ENCODE measurements at places on chromosomes 1 and 21.

DNA sequence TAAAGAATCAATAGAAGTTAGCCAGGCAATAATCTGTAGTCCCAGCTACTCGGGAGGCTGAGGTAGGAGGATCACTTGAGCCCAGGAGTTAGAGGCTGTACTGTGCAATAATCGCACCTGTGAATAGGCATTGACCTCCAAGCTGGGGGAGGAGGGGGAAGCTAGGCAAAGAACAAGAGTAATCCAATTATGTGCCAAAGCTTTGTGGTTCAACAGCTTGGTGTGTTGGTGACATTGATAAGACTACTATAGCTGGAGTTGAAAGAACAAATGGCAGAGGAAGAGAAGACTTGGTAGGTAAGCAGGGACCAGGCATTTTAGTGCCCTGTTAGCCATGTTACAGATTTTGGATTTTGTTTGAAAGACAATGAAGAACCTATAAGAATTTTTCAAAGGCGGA lies 2.1 kb upstream of the TMCO2 start:
- no peak for DNase-seq

- DNase-seq, result no peak
These were observed 76.4 kb upstream of the ZBTB18 start for GRCh38 chr1:243974451-243975292.

- no peak for DNase-seq
These were observed 107.4 kb downstream of the GIPC2 start for GRCh38 chr1:78153092-78153736.

DNA sequence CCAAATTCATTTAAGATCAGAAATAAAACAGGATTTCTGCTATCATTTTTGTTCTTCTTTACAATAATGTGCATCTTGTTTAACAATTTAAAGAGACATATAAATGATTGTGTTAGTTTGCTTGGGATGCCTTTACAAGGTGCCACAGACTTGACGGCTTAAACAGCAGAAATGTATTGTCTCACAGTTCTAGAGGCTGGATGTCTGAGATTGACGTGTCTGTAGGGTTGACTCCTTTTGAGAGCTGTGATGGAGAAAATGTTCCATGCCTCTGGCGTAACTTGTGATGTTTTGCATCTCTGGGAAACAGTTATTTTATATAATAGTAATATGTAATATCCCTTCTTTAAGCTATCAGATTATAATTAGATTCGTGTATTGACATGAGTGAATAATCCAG lies 1091.6 kb upstream of the PRMT6 start:
- no peak for DNase-seq

DNA sequence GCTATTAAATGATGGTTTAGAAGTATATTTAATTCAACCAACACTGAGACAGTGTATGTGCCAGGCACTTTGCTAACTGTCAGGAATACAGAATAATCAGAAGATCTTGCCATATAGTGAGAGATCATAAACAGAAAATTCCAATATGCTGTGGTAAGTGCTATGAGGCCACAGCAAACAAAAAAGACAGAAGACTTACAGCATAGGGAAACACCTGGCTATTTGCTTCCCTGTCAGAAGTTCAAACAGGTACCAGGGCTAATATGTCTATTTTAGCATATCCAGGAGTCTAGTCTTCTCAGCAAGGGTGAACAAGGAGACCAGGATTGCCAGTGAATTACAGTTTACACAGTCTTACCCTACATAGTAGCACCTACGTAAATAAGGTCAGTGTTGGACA lies 30.4 kb downstream of the TRIT1 start:
- no peak for DNase-seq

GRCh38 chr1:17198476-17199258 lies 6.3 kb upstream of the PADI1 start:
- DNase-seq, result no peak

DNA sequence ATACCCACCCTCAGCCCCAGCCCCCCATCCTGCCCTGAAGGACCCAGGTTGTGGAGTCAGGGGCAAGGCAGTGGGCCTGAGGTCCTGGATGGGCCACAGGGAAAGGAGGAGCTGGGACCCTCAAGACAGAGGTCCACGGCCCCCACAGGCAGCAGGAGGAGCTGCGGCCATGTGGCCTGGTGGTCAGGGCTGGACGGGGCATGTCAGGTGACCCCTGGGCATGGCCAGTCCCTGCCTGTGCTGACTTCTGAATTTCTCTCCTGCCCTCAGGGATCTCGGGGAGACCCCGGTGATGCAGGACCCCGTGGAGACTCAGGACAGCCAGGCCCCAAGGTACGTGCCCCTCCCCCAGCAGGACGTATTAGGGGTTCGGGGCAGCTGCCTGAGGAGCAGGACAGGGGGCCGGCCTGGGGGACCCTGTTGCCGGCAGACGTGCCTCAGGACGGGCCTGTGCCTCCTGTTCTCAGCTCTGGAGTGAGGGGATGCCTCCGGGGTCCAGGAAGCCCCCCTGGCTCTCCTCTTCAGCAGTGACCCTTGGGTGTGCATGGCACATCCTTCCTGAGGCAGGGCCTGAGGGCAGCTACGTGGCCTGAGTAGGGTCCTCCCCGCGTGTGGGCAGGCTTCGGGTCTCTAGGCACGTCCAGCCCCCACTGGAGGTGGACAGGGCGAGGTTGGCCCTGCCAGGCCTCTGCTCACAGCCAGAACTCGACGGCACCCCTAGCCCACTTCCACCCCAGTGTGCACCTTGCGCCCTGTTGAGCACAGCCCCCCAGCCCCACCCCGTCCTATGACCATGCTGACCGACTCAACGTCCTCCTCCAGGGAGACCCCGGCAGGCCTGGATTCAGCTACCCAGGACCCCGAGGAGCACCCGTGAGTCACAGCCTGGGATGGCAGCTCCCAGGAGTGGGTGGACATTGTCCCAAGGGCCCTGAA lies 23.6 kb downstream of the COL6A2 start:
- DNase-seq, result no peak

DNA sequence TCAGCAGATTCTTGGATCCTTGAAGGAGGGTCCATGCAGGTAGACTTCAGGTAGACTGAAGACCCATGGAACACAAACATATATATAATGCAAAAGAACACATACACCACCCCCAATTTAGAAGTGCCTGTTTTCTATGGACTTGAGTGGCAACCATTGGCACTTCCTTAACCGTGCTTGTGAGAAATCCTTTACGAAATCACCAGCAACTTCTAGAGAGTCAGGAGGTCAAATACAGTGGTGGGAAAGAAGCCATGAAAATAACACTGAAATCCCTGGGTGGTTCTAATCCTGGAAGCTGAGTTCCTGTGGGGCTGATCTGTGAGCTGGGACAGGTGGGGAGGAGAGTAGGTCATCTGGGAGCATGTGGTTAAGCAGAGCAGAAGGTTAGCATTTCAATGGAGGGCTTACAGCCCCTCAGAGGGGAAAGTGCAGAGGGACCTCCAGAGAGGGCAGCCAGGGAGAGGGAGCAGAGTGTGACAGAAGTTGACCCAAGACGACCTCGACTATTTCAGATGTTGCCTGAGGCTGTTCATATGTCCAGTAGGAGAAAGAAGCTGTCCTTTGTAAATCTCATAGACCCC lies 13.0 kb upstream of the IL10 start:
- DNase-seq, result no peak

- DNase-seq, result no peak
These were observed 32.8 kb downstream of the AKNAD1 start for GRCh38 chr1:108824051-108824450.

- DNase-seq, result no peak
These were observed 419.0 kb upstream of the LRRC7 start for GRCh38 chr1:69148731-69149130.

- DNase-seq, result no peak
These were observed 103.9 kb upstream of the EDN2 start for GRCh38 chr1:41588334-41588875.

- no peak for DNase-seq
These were observed 186.3 kb downstream of the VPS13D start for GRCh38 chr1:12416101-12416500.

DNA sequence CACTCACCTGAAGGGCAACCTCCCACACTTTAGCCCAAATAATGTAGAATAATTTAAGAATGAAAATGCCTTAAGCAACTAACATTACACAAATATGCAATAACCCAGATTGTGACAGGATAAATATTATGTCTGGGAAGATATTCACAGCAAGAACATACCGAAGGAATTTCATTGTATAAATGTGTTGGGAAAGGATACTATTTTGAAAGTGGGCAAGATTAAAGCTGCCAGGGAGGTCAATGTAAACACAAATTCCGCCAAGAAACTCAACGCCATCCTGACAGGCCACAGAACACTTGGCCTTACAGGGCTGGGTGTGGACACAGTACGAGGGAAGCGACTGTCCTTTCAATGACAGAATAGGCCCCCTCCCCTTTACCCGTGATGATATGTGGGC lies 173.3 kb downstream of the RUNX1 start:
- no peak for DNase-seq

DNA sequence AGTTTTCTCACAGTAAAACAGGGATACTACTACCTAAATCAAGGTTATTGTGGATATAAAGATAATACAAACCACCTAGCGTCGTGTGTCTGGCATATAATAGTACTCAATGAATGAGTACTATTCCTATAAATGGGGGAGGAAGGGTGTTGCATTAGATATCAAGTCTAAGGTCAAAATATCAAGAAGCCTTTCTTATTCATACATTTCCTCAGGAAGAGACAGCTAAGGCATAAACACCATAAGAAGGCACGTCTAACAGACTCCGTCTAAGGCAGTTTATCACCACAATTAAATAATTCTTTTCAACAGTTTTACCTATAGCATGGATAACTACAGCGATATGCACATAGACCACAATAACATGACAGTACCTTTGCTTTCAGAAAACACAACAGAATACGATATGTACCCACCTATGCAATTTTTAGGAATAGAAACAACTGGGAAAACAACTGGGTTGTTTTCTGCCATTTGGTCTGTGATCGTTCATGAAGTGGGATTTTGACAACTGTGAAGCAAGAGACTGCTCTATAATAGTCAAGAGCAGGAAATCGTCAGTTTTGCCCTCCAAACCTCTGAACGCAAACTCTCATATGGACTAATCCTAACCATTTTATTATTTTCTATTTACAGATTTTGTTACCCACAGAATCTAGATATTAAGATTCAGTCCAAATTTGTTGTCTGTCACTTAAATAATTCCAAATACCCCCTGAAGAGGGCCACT lies 53.1 kb downstream of the HNRNPR start:
- DNase-seq, result no peak

- DNase-seq, result no peak
These were observed 105.7 kb upstream of the VAV3 start for GRCh38 chr1:108070662-108071061.

- no peak for DNase-seq
These were observed 104.5 kb upstream of the LMO4 start for GRCh38 chr1:87224201-87224600.

DNA sequence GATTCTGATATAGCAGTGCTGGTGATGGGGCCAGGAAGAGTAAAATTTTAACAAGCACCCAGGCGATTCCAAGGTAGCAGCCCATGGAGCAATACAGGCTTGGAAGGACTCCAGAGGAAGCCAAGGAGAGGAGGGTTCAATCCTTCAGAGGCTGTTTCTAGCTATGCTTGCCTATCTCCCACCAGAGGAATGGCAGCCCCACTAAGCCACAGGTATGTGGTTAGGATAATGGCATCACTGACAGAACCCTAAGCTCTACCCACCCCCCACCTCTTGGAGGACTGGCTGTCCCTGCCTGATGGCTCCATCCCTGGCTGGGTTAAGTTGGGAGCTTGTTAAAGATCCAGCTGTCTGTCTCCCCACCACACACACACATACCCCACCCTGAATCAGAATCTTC lies 19.3 kb upstream of the PTAFR start:
- DNase-seq, result no peak

DNA sequence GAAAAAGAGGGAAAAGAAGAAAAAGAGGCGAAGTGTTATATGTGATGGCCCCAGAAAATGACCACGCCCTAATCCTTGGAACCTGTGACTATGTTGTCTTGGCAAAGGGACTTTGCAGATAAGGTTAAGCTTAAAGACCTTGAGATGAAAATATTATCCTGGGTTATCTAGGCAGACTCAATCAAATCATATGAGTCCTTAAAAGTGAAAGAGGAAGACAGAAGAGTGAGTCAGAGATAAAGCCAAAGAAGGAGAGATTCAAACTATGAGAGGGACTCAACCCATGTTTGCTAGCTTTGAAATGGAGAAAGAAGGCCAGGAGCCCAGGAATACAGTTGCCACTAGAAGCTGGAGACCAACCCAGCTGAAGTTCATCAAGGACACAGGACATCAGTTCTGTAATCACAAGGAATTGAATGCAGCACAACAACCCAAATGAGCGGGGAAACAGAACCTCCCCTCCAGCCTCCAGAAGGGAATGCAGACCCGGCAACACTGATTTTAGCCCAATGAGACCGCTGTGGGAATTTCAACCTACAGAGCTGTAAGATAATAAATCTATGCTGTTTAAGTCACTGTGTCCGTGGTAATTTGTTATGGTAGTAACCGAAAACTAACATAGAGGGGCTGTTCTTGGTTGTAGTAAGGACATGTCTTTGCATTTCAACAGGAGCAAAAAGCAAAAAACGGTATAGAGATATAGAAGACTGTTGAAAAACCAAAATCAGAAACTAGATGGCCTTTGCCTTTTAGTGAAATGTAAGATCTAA lies 4.2 kb upstream of the RGS8 start:
- DNase-seq, result no peak

DNA sequence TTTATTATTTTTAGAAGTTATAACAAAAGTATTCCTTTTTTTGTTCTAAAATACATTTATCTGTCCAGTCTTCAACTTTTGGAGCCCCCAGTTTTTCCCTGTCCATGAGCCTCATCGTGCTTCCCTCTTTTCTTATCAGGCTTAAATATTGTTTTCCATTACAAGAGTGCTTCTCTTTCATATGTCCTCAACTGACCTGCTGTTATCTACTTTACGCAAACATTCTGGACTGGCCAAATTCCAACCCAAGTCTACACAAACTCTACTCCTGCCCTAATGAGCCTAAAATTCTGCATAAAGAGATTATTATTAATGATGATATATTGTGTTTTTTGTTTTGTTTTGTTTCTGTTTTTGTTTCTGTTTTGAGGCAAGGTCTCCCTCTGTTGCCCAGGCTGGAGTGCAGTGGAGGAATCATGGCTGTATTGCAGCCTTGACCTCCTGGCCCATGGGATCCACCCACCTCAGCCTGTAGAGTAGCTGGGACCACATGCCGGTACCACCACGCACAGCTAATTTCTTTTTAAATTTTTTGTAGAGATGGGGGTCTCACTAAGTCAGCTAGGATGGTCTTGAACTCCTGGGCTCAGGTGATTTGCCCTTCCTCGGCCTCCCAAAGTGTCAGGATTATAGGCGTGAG lies 318.8 kb upstream of the NEGR1 start:
- DNase-seq, result no peak

DNA sequence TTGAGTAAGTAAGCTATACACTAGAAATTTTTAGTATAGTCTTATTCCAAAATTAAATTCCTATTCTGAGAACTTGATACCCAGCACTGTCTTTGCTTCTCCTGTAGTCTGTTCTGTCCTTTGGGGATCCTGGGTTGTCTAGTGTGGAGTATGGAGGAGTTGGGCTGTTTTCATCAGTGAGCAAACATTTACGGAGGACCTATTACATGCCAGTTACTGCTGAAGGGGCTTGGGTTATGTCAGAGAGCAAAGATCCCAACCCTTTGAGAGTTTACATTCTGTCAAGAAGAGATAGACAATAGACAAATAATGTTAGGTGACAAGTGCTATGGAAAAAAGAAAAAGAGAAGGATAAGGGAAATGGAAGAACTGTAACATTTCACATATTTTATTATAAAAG lies 9.0 kb downstream of the TRAPPC10 start:
- DNase-seq, result no peak

GRCh38 chr1:237570530-237570929 lies 320.2 kb downstream of the ZP4 start:
- no peak for DNase-seq

- DNase-seq, result no peak
These were observed 3.8 kb downstream of the DVL1 start for GRCh38 chr1:1345384-1345783.

All from CD8-positive, alpha-beta memory T cell (primary cell).